ENCODE measurements at places on chromosomes 16 and 17. TPM values are rescaled to one million over a fixed set of nuclear protein-coding genes. Genes with fewer than 3 reads are reported as not detected.

Gene PRSS33
- not detected for total RNA-seq

Gene TUBG2
- 40.2 TPM for total RNA-seq

Gene FBXW10
- total RNA-seq: not detected

Gene SLC9A5
- 0.33 TPM for total RNA-seq

Gene CCR7
- total RNA-seq: not detected

Gene NACA2
- total RNA-seq: not detected

Gene FNDC8
- total RNA-seq: not detected

Gene GPRC5B
- total RNA-seq: 27.0 TPM

Gene SLC35G6
- total RNA-seq: not detected

Gene KLHL10
- 1.7 TPM for total RNA-seq

DNA sequence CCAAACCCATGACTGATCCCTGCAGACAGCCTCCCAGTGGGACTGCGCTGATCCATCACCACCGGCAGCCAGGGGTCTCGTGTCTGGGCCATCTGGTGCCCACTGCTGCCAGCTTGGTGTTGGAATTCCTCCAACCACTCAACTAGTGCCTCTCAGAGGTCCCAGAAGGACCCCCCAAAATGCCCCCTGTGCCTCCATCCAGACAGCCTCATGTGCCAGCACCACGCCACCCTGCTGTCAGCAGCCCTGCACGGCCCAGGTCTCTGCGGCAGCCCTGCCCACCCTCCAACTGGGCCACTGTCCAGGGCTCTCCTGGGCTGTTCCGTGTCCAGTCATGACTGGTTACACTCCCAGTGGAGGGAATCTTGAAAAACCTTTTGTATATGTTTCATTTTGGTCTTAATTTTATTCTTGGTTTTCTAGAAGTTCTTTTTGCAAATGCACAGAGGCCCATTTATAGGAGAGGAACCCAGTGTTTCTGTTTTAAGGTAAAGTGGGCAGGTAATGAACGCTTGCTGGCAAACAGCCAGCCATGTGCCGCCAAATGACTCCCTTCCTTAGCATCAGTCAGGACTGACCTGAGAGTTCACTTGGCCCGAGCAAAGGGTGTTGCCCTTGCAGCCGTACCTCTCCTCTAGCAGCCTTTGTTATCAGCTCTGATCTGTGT, 34.6 kb downstream of the GRIN2C start:
- no peak for DNase-seq

DNA sequence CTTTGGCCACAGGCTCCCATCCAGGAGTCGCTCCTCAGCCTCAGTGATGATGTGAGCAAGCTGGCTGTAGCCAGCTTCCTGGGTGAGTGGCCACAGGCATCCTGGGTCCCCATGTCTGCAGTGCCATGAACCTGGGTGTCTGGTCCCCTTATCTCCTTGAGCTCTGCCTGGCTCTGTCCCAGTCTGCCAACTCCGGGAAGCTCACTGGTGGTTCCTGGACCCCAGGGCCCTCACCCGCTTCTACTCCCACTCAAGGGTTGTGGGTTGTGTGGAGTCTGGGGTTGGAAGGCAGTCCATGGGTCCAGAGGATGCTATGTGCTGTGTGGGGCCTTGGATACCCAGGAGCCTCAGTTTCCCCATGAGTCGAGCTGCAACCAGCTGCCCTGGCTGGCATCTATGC, 11.7 kb upstream of the SMIM5 start:
- no peak for DNase-seq

- DNase-seq: no peak
Measured at GRCh38 chr17:44024271-44024663, 9.5 kb upstream of the TMEM101 start.

DNA sequence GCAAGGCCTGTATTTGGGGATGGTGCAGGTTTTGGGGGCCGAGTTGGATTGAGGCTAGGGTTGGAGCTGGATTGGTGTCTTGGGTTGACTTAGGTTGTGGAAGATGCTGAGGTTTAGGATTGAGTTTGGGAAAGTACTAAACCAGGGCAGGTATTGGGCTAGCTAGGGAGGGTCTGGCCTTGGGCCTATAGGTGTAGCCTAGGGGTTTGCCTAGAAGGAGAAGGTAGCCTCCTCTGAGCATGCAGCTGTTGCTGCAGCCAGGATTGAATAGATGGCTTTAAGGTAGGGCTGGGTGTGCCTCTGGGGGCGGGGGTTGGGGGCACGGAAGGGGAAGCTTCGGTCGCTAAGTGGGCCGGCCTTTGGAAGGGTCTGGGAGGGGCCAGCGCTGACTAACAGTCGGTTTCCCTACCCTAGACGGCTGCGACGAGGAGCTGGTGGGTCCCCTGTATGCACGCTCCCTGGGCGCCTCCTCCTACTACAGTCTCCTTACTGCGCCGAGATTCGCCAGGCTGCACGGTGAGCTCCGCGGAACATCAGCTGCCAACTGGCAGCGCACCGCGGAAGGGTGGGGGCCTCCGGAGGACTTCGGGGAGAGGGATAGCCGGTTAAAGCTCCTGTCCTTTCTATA, 1.2 kb downstream of the CNTNAP1 start:
- DNase-seq: no peak

- DNase-seq: no peak
Measured at GRCh38 chr17:65208717-65209116, 71.5 kb downstream of the RGS9 start.

DNA sequence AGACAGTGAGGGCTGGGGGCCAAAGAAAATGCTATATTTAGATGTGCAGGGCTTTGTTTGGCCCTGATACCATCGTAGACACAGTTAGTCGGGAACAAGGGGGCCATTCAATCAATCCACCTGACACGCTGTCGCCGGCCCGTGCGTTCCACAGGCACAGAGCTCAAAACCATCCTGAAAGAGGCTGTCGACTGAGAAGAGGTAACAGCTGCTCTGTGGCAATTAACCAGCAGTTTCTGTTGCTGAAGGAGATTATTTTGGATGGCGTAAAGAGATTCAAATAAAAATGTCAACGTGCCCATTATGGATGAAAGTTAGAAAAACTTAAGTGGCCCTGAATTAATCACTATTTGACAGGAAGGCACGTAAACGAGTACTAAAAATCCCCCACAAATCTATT, 276.2 kb upstream of the IRX5 start:
- DNase-seq: no peak

GRCh38 chr16:87002717-87003413, 314.3 kb downstream of the C16orf95 start:
- no peak for DNase-seq

- no peak for DNase-seq
Measured at GRCh38 chr17:75131278-75132017, at the start of gene NT5C. Gene NT5C (minus strand): TSS chr17:75131742. CDS start chr17:75131707, 35 bp downstream.

- no peak for DNase-seq
Measured at GRCh38 chr17:70365091-70365583, 195.8 kb downstream of the KCNJ2 start.

GRCh38 chr17:8875957-8876356, 8.5 kb upstream of the PIK3R6 start:
- no peak for DNase-seq

DNA sequence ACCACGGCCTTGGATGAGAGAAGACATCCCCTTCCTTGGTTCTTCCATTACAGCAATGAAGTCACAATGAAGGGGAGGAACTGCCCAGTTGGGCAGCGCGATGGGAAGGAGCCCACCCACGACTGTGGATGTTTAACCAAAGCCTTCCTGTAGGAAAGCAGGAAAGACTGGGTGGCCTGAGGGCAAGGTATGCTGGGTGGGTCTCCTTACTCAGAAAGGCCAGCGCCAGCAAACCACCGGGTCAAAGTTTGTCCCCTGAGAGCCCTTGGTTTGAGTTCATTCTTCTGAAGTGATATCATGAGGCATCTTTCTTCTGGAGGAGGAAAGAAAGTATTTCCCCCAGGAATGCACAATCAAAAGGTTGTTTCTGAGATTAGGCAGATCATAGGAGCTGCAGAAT, 105.2 kb downstream of the C16orf95 start:
- DNase-seq: no peak

- peak; percentile 72 for DNase-seq
Measured at GRCh38 chr16:55271945-55272513, 52.0 kb upstream of the IRX6 start.

- DNase-seq: no peak
Measured at GRCh38 chr16:67036323-67036741, 7.4 kb downstream of the CBFB start.

GRCh38 chr16:82993926-82994325, 367.2 kb downstream of the CDH13 start:
- DNase-seq: no peak

DNA sequence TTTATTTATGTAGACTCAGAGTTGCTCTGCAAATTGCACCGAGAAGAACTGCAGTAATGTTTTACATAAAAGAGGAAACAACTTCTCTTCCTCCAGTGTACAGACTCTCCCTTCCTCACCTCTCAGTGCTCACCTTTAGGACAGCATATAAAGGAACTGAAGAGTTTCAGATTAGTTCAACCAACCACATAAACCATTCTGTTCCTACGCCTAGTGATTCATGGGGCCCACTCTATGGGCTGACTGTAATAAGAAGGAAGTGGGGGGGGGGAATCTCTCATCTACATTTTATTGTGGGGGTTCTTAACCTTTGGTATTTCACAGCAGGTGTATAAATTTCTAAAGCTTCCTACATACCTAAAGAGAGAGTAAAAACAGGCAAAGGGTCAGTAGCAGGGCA, 18.3 kb downstream of the ZSWIM7 start:
- no peak for DNase-seq

GRCh38 chr16:66976746-66977145, 11.6 kb upstream of the CES4A start:
- no peak for DNase-seq
